ENCODE measurements at places on chromosomes 5 and 9.

DNA sequence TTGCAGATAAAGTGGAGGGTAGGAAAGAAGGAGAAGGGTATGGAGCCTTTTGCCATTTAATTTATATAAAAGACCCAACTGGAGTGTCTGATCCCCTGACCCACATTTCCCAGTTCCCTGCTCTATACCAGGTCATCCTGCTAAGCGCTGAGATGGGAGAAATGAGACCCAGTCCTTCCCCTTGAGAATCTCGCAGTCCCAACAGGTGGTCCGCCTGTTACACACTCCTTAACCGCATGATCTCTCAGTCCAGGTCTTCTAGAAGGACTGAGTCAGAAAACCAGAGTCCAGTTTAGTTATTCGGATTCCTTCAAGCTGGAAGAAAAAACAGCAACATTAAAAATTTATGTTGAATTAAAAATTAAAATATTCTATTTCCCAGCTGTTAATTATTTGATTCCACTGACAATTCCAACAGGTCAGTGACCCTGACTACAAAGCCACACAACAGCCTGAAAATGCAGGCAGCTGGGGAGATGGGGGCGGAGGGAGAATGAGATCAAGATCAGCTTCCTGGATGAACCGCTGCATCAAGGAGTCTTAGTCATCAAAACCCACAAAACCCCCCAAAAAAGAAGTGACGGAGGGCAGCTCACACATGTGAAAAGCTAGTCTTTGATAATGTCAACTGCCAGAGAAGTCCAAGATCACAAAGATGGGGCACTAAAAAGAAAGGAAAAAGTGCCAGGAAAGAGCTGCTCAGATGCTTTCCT is 44.0 kb downstream of the GGTA1 start:
- DNase-seq: no peak
- H3K27me3 ChIP-seq: no peaks in the 10 kb centered on the region
- H3K27ac ChIP-seq: no peak overlapping the region

- no peaks in the 10 kb centered on the region for H3K4me1 ChIP-seq
- no peak overlapping the region for H3K27ac ChIP-seq
- H3K4me3 ChIP-seq: no peak overlapping the region
- no peaks in the 10 kb centered on the region for H3K36me3 ChIP-seq
These were observed 9.9 kb upstream of the OSMR start for GRCh38 chr5:38835887-38836286.

DNA sequence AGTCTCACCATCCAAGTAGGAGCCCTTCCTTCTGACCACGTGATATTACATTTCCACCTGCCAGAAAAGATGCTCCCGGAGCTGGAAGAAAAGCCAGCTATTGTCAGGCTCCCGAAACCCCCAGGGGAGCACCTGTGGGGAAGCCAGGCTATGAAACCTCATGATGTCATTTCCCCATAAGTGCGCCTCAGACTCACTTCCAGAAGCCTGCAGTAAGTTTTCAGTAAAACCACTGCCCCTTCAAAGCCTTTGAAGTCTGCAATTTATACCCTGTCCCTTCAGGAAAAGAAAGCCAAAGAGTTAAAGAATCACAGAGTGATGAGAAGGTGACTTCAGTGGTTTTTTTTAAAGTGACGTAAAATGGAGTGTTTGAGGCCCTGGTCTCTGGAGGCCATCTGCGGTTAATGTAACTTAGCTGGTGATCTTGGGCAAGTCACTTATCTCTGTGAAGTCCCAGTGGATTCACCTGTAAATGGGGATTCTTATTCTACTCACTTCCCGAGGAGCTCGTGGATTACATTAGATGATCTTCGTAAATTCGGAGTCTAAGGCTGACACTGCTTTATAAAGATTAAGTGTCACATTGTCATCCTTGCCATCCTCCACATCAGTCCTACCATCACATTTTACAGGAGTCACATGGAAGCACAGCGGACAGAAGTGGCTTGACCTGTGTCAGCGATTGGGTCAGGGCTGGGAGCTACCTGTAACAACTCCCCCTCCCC is 2.6 kb upstream of the SEMA6A start:
- no peaks in the 10 kb centered on the region for H3K36me3 ChIP-seq
- no peak overlapping the region for H3K27ac ChIP-seq
- no peaks in the 10 kb centered on the region for H3K4me1 ChIP-seq
- no peak for DNase-seq
- no peak overlapping the region for H3K4me3 ChIP-seq

DNA sequence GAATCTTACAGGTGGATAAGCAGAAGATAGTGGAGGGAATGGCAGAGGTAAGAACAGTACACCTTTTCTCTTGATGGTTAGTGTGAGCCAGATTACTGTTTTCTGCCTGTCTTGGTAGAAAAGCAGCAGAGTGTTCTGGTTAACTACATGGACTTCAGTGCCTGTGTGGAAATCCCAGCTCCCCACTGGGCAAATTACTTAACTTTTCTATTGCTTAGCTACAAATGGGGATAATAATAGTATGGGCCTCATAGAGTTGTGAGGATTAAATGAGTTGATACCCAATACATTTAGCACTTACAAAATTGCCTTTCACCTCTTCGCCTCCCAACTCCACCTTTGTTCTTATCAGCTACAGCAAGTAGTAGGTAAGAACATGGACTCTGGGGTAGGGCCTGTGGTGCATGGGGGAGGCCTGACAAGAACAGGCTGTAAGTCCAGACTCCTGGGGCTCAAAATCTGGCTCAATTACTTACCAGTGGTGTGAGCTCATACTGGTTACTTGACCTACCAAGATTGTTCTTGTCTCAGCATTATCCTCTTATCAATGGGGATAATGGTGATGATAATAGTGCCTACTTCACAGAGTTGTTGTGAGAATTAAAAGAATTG is 125.1 kb downstream of the LIFR start:
- no peak overlapping the region for H3K4me3 ChIP-seq
- H3K36me3 ChIP-seq: no peaks in the 10 kb centered on the region
- no peaks in the 10 kb centered on the region for H3K27me3 ChIP-seq
- no peaks in the 10 kb centered on the region for H3K4me1 ChIP-seq
- no peak overlapping the region for H3K27ac ChIP-seq

- DNase-seq: no peak
- H3K27ac ChIP-seq: no peak overlapping the region
- H3K4me3 ChIP-seq: no peak overlapping the region
- no peaks in the 10 kb centered on the region for H3K27me3 ChIP-seq
These were observed 6.9 kb upstream of the NDUFB6 start for GRCh38 chr9:32579706-32580331.

GRCh38 chr5:10719965-10720364 is 41.1 kb downstream of the DAP start:
- DNase-seq: no peak
- no peak overlapping the region for H3K4me3 ChIP-seq
- no peaks in the 10 kb centered on the region for H3K4me1 ChIP-seq
- no peak overlapping the region for H3K27ac ChIP-seq
- H3K27me3 ChIP-seq: no peaks in the 10 kb centered on the region
- no peaks in the 10 kb centered on the region for H3K36me3 ChIP-seq

DNA sequence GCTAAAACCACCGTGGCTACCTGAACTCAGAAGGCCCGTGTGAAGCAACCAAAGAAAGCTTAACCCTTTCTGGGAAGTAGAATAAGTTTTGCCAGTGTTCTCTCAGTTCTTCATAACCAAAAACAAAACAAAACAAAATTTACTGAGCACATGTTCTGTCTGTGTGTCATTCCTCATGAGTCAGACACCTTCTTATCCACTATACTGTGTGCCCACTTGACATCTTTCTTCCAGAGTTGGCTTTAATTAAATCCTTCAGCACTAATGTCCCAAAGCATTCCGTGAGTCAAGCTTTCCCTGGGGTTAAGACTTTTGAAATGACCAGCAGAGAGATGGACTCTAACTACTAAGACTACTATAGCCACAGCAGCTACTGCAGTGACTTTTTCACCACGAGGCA is 61.3 kb downstream of the GLIS3 start:
- H3K4me1 ChIP-seq: peaks cover 1% of the 10 kb centered on the region
- H3K27ac ChIP-seq: no peak overlapping the region
- no peak for DNase-seq
- H3K27me3 ChIP-seq: no peaks in the 10 kb centered on the region
- H3K4me3 ChIP-seq: no peak overlapping the region
- no peaks in the 10 kb centered on the region for H3K36me3 ChIP-seq

GRCh38 chr5:67272453-67273130 is 76.0 kb upstream of the CD180 start:
- H3K27me3 ChIP-seq: no peaks in the 10 kb centered on the region
- no peaks in the 10 kb centered on the region for H3K36me3 ChIP-seq
- no peak for DNase-seq

DNA sequence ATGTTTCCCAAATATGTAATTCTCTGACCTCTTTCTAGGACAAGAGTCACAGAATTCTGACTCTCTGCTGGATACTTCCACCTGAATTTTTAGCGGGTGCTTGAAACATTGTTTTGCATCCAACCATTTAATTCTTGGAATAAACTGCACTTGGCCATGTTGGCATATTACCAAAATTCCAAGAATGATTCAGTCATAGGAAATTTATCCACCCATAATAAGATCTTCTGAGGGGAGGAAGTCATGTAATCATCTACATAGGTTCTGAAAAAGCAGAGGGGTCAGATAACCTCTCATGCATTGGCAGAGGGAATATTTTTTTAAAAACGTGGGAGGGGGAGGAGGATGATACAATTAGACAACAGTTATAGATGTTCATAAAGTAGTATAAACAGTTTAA is 156.9 kb downstream of the PAM start:
- no peak overlapping the region for H3K4me3 ChIP-seq
- DNase-seq: no peak
- no peak overlapping the region for H3K27ac ChIP-seq
- H3K36me3 ChIP-seq: no peaks in the 10 kb centered on the region
- H3K27me3 ChIP-seq: no peaks in the 10 kb centered on the region

Measured in iPS DF 6.9 (cell line).